ENCODE measurements at places on chromosomes 1 and 21.

GRCh38 chr21:27173053-27173452 is 206.2 kb upstream of the ADAMTS5 start:
- no peak for DNase-seq

DNA sequence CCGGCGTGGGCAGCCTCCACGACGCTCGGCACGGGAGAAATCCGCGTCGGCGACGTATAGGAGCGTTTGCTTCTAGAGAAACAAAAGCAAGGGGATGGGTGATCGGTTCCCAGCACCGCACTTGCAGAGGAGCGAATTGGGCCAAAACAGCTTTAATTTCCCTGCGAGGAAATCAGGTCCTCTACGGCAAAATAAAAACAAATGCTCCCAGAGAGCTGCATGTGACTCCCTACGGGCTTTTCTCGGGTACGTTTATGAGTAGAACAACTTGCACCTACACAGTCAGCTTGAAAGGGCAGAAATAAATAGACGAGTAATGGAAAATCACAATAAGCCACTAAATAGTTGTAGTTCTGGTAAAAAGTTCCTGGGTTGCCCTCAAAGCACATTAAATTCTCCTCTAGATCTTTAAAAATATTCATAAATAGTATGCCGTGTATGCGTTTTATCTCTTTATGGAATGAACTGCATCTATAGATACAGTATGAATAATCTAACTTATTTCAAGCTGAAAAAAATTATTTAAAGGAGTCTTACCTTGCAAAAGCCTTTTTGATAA is 1.2 kb downstream of the NHLH2 start:
- DNase-seq = no peak

DNA sequence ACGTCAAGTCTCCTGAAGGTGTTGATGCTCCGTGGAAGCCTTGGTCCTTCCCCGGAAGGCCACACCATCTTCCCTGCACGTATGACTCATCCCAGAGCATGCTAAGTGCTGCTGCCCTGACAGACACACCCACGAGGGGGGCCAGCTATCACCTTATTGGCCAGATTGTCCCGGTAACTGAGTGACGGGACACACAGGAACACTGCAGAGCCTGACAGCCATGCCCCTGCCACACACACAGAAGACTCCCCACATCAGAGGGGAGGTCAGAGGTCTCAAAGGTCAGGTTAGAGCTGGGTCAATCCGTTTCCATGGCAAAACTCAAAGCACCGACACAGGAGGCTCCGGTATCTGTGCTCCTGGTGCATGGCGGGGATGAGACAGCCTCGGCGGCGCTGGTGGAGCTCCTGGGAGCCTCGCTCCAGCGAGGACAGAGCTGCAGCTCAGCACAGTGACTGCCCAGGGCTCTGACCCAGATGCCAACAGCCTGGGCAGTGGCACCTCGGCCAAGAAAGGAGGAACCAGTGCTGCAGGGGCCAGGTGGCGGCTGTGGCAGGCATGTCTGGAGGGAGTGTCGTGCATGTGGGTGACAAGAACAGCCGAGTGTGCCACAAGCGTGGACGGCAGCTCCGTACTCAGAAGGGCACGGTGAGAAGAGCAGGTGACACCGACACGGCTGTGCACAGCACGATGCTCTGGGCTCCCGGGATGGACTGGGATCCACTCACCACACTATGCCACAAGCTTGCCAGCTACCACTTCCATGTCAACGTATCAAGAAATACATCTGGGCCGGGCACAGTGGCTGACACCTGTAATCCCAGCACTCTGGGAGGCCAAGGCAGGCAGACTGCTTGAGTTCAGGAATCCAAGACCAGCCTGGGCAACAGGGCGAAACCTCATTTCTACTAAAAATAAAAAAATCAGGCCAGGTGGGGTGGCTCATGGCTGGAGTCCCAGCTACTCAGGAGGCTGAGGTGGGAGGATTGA is 14.8 kb upstream of the TMEM240 start:
- no peak for DNase-seq

- DNase-seq = no peak
Measured at GRCh38 chr1:159282118-159282517, 20.0 kb upstream of the FCER1A start.

- no peak for DNase-seq
Measured at GRCh38 chr1:86502721-86503405, 34.1 kb downstream of the CLCA1 start.

- DNase-seq = no peak
Measured at GRCh38 chr1:228988664-228989063, 253.4 kb downstream of the RHOU start.

- DNase-seq = no peak
Measured at GRCh38 chr1:227006226-227006796, 66.2 kb downstream of the COQ8A start.

DNA sequence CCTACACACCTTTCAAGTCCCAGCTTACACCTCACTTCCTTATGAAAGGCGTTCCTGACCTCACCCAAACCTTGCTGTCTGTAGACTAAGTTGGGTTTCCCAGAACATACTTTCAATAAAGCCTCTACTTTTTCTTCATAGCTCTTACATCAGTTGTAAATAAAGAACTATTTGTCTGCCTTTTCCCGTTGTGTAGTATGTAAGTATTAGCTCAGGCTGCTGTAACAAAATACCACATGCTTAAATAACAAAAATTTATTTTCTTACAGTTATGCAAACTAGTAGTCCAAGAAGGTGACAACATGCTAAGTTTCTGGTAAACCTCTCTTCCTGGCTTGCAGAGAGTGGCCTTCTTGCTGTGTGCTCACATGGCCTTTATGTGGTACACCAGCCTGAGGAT is 86.7 kb downstream of the MAST2 start:
- no peak for DNase-seq

DNA sequence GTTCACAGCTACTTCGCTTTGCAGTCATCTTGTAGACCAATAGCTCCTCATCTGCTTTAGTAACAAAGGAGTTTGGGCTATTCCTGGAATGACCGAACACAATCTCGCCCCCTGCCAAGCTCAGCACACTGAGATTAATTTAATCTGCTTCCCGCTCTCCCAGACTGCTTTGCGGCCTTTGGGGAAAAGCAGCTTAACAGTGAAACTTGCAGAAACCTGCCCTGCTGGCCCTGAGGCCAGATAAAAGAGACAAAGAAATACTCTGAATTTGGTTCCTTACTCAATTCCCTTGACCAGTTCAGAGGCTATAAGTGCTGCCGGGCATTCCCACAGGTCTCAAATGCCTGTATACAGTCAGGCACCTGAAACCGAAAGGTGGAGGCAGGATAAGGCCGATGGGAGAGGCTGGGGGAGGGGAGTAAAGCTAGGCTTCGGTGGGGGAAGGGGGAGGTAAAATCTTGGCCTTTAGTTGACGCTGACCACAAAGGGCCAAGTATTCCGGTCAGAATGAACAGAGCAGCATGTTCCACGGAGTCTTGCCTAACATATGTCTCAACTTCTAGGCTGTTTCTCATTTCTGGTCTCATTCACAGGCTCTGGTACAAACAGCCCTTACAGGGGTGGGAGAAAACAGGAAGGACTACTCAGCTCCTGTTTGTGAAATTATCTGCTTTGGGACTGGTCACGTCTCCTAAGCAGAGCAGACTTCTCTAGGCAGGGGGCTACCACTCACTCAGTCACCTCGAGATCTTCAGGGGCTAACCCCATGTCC is 17.7 kb upstream of the A3GALT2 start:
- DNase-seq = no peak

GRCh38 chr1:31467005-31467674 is 54.1 kb downstream of the SERINC2 start:
- DNase-seq = no peak

- no peak for DNase-seq
Measured at GRCh38 chr1:43858324-43858723, 75.3 kb upstream of the ARTN start.

- no peak for DNase-seq
Measured at GRCh38 chr21:41616031-41616591, 108.2 kb upstream of the TMPRSS2 start.

GRCh38 chr1:192147696-192148095 is 10.6 kb upstream of the RGS18 start:
- no peak for DNase-seq

DNA sequence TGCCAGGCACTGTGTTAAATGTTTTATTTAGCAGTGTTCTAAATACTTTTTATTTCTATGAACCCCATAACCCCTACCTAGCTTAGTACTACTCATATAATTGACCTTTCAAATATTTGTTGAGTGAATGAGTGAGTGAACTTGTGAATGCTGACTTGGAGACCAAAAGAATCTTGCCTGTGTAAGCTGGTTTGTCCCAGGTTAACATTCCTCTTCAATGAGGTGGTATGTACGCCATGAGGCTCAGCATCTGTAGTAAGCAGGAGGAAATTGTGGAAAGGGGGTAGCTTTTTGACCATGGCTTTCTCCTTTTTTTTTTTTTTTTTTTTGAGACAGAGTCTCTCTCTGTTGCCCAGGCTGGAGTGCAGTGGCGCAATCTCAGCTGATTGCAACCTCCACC is 14.6 kb downstream of the MED18 start:
- DNase-seq = no peak

GRCh38 chr1:17193222-17194132 is 11.5 kb upstream of the PADI1 start:
- DNase-seq = no peak

- no peak for DNase-seq
Measured at GRCh38 chr21:31470896-31471694, 127.0 kb upstream of the TIAM1 start.

DNA sequence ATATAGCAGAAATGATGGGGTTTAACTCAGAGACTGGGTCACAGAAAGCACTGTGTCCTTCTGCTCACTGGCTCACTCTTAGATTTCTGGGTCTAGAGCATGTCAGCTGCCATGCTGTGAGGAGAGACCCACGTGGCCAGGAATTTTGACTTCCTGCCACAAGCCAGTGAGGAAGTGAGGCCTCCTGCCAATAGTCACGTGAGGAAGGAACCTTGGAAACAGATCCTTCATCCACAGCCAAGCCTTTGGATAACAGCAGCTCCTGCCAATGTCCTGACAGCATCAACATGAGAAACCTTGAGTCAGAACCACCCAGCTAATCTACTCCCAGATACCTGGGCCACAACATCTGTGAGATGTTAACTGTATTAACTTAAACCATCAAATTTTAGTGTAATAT is 114.5 kb upstream of the PLPPR5 start:
- no peak for DNase-seq

DNA sequence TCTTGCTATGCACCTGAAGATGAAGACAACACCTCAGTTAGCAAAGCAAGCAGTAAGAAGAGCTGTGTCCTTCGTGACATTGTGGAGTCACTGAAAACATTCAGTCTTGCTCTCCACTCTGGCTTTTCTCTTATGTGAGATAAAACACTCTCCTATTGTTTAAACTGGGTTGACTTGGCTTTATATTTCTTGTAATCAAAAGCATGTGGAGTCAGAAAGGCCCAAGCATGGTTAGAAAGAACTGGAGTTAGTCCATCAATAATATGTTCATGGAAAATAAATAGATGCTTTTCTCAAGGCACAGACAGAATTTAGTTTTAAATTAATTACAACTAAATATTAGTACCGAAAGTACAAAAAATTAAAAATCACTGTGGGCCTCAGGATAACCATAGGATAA is 61.7 kb downstream of the UBE2U start:
- no peak for DNase-seq

Measured in central memory CD4-positive, alpha-beta T cell (primary cell).